Thymus (tissue), 14 donors: ENCODE measurements at places on chromosomes 4 and X. TPM values are rescaled to one million over a fixed set of nuclear protein-coding genes. Genes with fewer than 3 reads are reported as not detected.
A peak's percentile ranks its signal among the peaks of the same experiment; 100 is the strongest.

DNA sequence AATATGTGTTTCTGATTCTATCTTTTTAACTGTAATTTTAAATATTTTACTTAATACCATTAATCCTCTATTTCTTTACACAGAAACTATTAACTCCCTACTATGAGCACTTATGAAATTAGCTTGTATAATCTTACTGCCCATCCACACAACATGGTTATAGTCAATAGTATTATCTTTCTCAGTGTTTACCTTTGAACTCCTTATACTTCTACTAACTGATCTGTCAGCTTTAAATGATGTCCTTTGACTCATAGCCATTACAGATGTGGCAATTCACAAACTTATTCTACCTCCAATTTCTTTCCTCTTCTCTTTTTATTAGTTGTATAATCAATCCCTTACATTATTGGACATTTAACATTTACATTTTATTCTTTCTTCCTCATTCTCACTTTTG lies 5.5 kb downstream of the SEC31A start:
- no peak for DNase-seq

Gene IL21
- total RNA-seq = 0.19 TPM

- DNase-seq = no peak
Observed at GRCh38 chr4:176896211-176896610, 103.5 kb upstream of the VEGFC start.

Gene ZNF41
- total RNA-seq = 9.3 TPM

- DNase-seq = no peak
Observed at GRCh38 chrX:19225909-19226308, 103.6 kb upstream of the ADGRG2 start.

- DNase-seq = no peak
Observed at GRCh38 chr4:177290780-177291179, 18.9 kb upstream of the NEIL3 start.

DNA sequence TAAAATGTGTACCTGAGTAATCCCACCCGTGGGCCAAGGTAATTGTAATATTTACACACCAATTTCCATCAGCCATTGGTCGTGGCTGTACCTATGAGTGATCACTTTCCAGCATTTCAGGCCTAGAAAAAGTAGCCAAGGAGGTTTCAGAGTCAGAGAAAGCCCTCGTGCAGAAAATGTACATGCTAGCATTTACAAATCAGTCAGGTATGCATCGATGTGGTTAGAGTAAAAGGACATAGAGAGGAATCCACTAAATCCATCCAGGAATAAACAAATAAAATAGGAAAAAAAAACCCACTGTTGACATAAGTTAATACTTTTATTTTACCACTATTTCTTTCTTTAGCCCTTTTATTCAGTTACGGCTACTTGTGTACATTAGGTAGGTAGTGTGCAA lies 256.8 kb downstream of the TRIML1 start:
- no peak for DNase-seq

- no peak for DNase-seq
Observed at GRCh38 chr4:137711502-137711901, 179.2 kb upstream of the PCDH18 start.

Gene PHOX2B
- not detected for total RNA-seq

DNA sequence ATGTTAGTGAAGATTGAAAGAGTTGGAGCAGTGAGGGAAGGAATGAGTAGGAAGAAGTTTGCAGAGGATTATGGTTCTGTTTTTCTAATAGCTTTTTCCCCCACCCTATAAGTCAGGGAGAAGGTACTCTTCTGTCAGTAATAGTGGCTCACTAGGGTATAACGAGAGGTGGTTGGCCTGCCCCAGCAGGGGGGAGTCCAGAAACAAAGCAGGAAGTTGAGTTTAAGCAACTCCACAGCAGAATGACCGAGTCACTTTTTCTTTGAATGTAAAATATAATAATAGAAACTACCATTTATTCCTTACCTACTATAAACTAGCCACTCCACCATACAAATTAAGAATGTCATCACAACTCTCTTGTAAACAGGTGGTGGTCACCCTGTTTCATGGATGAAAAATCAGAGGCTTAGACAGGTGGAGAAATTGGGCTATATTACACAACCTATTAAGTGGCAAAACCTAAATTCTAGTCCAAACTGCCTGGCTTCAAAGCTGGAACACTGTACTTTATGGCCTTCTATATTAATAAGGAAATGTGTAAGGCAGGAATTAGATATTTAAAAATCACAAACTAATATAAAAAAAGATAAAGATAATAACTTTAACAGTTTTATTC lies 21.9 kb downstream of the AP1AR start:
- no peak for DNase-seq

Gene F8
- 2.9 TPM for total RNA-seq

- no peak for DNase-seq
Observed at GRCh38 chr4:48388525-48389154, 47.3 kb downstream of the SLAIN2 start.

DNA sequence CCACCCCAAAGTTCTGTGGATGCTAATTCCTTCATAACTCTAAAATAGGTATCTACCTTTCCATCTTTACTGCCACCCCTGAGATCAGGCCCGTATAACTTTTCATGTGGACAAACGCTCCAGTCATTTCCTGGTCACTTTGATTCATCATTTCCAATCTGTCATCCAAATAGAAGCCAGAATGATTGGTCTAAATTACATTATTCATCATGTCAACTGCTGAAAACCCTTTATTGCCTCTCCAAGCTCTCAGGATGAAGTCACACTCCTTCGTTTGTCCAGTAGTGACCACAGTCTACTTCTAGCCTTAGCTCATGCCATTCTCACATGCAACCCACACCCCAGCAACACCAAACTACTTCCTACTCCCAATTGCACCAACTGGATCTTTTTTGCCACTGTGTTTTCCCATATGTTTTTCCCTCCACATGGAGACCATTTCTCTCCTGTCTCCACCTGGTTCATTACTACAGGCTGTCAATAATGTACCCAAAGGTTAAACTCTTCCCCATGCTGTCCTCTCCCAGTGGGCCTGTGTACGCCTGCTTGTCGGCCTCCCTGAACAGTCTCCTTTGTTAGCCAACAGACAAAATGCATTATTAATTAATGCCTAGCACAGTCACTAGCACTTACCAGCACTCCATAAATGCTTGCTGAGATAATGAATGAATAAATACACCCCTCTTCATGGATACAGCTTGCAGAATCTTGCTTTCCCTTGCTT lies 382.6 kb upstream of the NOCT start:
- no peak for DNase-seq

GRCh38 chr4:45910511-45910910 lies 213.3 kb downstream of the GABRG1 start:
- no peak for DNase-seq

- DNase-seq = no peak
Observed at GRCh38 chrX:24423960-24424359, 41.1 kb upstream of the PDK3 start.

DNA sequence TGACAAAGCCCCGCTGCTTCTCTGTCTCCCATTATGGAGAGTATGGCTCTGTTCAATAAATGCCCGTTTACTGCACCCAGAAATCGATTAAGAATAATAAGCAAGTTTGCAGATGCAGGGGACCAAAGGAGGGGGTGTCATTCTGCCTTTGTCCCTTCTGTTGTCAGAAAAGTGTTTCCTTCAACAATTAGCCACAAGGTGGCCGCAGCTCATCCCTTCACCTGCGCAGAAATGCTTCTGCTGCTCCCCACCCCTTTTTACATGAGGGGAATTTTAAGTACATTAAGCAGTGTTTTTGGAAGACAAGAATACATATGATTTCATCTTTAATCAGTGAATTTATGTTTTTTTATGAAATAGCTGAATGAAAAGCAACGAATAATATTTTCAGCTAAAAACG lies 175.6 kb upstream of the ARX start:
- no peak for DNase-seq

- DNase-seq = no peak
Observed at GRCh38 chr4:113086172-113086695, 36.8 kb downstream of the ANK2 start.

DNA sequence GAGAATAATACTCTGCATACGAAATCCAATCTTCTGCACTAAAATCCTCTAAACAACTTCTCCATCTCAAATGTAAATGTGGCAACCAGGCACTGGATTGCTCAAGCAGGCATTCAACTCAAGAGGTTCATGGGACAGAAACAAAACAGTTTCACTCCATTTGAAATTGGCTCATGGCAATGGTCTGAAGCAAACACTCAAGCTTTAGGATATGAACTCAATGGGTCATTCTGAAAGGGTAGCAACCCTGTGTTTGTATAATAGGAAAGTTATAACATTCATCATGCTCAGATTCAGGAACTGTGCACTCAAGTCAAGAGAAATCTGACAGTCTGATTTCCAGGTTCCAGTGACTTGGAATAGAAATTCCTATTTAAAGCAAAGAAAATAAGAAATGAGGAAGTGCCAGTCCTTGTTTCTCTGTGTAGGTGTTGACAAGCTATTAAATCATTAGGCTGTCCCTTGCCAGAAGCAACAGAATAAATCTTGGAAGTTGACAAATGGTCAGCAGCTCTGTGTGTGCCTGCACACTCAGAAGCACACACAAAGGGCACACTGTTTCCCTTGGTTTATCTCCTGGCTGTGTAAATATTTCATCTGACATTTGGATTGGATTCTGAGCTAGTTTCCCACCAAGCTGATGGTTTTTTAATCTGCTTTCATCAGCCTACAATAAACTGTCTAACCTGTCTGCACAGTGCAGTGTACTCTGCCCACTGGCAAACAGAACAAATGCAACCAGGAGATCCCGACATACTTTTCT lies 75.9 kb upstream of the CITED1 start:
- DNase-seq = no peak

Gene CD99L2
- 9.3 TPM for total RNA-seq

DNA sequence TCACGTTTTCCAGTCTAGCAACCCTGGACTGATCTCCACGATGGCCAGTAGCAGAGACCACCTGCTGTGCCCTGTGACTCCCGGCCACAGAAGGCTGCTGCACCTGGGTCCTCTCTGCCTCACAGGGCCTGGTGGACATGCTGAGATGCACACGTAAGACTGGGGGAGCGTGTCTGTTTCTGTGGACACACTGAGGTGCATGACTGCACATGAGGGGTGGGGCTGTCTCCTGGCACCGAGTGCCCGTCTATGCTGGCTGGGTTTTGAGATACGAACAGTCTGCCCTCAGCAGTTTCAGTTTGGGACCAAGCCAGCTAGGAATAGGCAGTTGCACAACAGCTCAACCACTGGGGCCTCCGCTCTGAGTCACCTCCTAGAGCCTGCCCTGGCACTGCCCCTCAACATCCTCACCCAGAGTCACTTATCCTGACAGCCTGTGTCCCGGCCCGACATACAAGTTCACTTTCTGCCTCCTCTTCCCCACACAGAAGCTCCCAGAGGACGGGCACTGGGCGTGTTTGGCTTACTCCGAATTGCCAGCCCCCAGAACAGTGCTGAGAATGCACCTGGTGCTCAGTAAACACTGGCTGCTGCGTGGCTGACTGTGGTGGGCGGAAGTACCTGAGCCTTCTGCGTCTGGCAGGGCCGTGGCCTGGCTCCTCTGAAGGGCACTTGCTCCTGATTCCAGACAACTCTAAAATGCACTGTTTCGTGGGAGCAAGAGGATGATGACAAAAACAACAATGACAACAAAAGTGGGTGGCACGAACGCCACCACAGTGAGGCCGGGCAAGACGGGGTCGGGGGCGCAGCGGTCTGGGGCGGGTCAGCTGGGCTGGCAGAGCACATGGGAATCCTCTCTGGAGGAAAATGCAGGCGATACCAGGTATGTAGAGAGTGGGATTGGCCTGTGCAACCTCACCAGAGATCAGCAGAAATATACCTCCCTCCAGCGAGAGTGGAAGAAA lies 30.9 kb downstream of the RNF212 start:
- no peak for DNase-seq

GRCh38 chr4:152961773-152962115 lies 25.6 kb downstream of the FHDC1 start:
- DNase-seq = no peak

Gene RBBP7
- 130 TPM for total RNA-seq

- DNase-seq = no peak
Observed at GRCh38 chrX:110924871-110925270, 129.3 kb upstream of the CHRDL1 start.

Gene USP17L18
- not detected for total RNA-seq

DNA sequence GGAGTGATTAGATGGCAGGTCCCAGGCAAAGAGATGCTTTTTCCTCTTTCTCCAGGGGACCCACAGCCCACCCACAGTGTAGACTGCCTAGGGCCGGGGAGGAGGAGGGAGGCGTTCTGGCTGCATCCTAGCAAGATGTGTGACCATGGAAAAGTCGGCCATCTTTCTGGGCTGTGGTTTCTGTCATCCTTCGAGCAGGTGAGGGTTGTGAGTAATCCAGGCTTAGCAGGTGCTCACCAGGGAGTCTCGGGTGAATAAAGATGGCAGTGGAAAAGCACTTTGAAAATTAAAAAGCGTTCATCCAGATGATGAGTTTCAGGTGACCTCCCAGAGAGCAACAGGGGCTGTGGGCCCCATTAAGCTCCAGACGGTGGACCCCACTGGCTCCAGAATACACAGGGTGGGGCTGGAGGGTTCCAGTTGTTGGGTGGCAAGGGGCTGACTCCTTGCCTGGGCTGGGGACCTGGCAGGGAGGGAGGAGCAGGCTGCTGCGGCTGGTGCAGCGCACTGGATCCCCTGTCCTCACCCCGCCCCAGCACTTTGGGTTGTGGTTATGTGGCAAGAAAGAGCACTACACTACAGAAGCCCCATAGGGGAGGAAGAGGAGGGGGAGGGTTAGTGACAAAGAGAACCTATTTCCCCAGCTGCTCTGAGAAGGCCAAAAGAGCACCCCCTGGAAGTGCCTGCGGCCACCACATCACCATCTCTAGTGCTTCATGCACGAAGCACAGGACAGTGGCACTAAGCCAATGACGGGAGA lies 23.7 kb downstream of the ELF4 start:
- peak; percentile 91 for DNase-seq

- no peak for DNase-seq
Observed at GRCh38 chrX:56232221-56233082, at the start of gene KLF8. KLF8 (plus strand) TSS chrX:56232356; CDS start chrX:56233335, 979 bp downstream.

Gene SPANXN4
- not detected for total RNA-seq

Gene CITED1
- 0.52 TPM for total RNA-seq

Gene ZNF275
- total RNA-seq = 3.7 TPM

DNA sequence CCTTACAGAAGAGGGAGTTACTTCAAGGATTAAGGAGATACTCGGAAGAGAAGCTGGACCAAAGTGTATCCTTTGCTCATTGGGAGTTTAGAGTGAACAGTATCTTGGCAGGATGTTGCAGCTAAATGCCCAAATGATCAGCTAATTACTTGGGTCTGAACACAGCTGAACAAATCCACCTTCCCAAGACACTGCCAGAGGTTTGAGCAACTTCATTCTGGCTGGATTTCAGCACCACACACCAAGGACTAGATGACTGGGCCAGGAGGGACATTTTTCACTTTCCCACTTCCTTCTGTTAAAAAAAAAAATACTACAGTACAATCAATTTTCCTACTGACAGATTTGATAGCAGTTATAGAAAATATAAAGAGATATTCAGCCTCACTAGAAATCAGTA lies 324.6 kb downstream of the MID1IP1 start:
- no peak for DNase-seq

Gene PAK3
- 1.4 TPM for total RNA-seq

Gene RRH
- 0.05 TPM for total RNA-seq

GRCh38 chr4:99437723-99438404 lies 2.7 kb upstream of the ADH7 start:
- no peak for DNase-seq
